ENCODE measurements at places on chromosomes 2 and 18. TPM values are rescaled to one million over a fixed set of nuclear protein-coding genes. Genes with fewer than 3 reads are reported as not detected.

The CNGA3 gene
- total RNA-seq = not detected

The RTKN gene
- total RNA-seq = 18.3 TPM

The RIT2 gene
- not detected for total RNA-seq

The CPS1 gene
- total RNA-seq = 4.7 TPM

The OR6B2 gene
- total RNA-seq = not detected

The HOXD10 gene
- total RNA-seq = 0.24 TPM

The NYAP2 gene
- total RNA-seq = 0.32 TPM

The G6PC2 gene
- total RNA-seq = not detected

The TUBB8B gene
- not detected for total RNA-seq

The FAP gene
- total RNA-seq = 1.3 TPM

The ANKRD30B gene
- not detected for total RNA-seq

The COLEC12 gene
- total RNA-seq = 0.68 TPM

The ZNF892 gene
- 1.3 TPM for total RNA-seq

The LOXHD1 gene
- 0.12 TPM for total RNA-seq

The CHN1 gene
- 1.8 TPM for total RNA-seq

The REG1B gene
- total RNA-seq = not detected

The CNDP1 gene
- not detected for total RNA-seq

The THSD7B gene
- total RNA-seq = 0.88 TPM

The SLC35F5 gene
- total RNA-seq = 48.0 TPM

The KIF3C gene
- 3.0 TPM for total RNA-seq

The TLX2 gene
- total RNA-seq = not detected

The SERPINB3 gene
- 879 TPM for total RNA-seq

The DYSF gene
- total RNA-seq = 3.4 TPM

The ABCG5 gene
- not detected for total RNA-seq

All from esophagus mucosa (tissue), 1 donor.